Astrocyte of the spinal cord (primary cell): ENCODE measurements at places on chromosomes 7 and 10.

- DNase-seq: peak; percentile 17
Observed at GRCh38 chr7:138979988-138980562, 1.1 kb downstream of the KIAA1549 start.

GRCh38 chr10:53071505-53072125, 299.0 kb upstream of the MBL2 start:
- DNase-seq: no peak

DNA sequence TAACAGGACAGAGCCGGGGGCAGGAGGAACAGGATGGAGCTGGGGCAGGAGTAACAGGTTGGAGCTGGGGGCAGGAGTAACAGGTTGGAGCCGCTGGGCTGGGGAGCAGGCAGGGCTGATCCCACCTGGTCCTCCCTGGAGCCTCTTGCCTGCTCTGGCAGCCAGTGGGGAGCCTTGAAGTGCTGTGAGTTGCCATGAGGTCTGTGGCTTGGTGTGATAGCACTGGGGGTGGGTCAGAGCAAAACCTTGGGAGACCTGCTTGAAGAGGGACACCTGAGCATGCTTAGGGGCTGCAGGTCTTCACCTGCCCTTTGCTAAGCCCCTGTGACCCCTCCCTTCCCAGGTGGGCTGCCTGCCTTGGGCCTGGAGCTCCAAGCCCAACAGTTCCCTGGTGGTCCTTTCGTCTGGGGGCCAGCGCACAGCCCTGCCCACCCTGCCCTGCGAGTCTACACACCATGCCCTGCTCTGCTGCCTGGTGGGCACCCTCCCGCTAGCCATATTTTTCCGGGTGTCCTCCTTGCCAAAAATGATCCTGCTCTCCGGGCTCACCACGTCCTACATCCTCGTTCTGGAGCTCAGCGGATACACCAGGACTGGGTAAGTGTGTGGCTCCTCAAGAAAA, 111.6 kb downstream of the ADCY1 start:
- no peak for DNase-seq

GRCh38 chr7:17078298-17078697, 196.5 kb upstream of the AGR3 start:
- DNase-seq: no peak

GRCh38 chr10:97479939-97480338, 18.3 kb downstream of the MMS19 start:
- DNase-seq: no peak

- no peak for DNase-seq
Observed at GRCh38 chr7:157830331-157830730, 493.5 kb downstream of the DNAJB6 start.

GRCh38 chr10:42981358-42982236, 95.3 kb upstream of the RET start:
- no peak for DNase-seq

DNA sequence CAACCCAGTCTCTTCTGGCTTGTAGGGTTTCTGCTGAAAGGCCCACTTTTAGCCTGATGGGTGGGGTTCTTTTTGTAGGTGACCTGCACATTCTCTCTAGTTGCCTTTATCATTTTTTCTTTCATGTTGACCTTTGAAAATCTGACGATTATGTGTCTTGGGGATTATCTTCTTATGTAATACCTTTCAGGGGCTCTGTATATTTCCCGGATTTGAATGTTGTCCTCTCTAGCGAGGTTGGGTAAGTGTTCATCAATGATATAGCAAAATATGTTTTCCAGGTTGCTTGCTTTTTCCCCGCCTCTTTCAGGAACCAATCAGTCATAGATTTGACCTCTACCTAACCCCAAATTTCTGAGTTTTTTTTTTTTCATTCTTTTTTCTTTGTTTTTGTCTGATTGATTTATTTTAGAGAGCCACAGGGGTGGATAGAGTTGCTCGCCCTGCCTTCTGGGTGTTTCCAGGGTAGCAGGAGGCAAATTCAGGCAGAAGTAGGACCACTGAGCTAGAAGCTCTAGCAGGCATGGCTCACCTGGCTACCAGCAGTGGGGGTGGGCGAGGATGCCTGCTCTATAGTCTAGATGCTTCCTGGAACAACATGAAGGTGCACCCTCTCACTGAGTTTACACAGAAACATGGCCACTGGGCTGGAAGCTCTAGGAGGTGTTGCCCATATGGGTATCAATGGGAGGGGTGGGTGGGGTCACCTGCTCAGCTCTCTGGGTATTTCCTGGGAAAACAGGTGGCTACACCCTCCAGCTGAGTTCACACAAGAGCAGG, 94.9 kb downstream of the CCDC7 start:
- no peak for DNase-seq

- peak; percentile 11 for DNase-seq
Observed at GRCh38 chr10:71396084-71396710, 523 bp upstream of the CDH23 start.

GRCh38 chr10:98106531-98106930, 27.9 kb upstream of the R3HCC1L start:
- DNase-seq: no peak

- no peak for DNase-seq
Observed at GRCh38 chr10:108496106-108496505, 1331.6 kb upstream of the SORCS1 start.

DNA sequence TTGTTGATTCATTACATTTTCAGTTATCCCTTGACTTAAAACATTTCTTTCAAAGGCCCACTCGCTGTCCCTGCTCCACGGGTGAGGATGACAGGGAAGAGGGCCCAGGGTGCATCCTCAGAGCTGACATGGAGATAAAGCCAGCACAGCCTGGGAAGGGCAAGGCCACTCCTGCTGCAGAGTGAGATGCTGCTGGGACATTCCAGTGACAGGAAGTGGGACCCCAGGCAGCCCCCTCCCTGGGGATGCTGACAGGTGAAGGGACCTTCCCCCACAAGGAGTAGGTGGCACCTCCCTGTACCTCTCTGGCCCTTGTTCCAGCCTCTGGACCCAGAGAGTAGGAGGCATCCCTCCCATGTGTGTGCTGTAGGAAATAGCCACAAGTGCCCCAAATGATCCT, 97.8 kb upstream of the DDC start:
- DNase-seq: no peak

DNA sequence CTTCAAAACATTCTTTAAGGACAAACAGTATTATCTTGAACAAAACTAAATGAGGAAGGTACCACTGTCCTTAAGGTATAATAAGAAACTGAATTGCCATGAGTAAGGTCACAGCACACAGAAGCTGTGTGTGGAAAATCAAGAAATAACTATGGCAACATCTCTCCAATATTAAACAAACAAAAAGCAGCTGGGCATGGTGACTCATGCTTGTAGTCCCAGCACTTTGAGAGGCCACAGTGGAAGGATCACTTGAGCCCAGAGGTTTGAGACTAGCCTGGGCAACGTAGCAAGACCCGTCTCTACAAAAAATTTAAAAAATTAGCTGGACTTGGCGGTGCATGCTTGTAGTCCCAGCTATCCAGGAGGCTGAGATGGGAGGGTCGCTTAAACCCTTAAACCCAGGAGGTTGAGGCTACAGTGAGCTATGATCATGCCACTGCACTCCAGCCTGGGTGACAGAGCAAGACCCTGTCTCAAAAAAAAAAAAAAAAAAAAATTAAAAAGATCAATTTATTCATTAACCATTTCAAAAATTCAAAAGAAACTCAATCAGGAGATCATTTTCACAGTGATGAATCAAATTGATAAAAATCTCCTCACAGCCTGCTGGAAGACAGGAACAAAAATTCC, 195.4 kb downstream of the SKIDA1 start:
- peak; percentile 91 for DNase-seq

- DNase-seq: no peak
Observed at GRCh38 chr10:15735763-15736162, 16.0 kb upstream of the ITGA8 start.

DNA sequence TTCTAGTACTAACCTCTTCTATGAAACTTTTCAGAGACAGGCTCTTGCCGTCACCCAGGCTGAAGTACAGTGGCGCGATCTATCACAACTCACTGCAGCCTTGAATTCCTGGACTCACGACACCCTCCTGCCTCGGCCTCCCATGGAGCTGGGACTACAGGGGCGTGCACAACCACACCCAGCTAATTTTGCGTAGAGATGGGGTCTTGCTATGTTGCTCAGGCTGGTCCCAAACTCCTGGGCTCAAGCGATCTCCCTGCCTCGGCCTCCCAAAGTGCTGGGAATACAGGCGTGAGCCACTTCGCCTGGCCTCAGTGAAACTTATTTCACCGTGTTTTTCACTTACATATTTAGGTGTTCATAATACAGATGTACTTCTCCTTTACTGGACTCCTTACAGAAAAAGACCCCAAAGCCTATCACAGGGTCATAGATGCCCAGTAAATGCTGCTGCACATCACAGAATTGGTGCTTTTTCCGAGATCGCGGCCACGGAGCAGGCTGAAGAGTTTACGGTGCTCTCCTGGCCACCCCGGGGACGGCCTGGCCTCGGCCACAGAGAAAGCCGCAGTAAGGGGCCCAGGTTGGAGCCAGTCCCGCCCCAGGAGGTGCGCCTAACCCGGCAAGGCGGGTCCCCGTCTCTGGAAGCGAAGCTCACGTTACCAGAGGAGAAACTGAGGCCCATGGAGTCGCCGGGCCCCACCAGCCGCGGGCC, 595 bp downstream of the TBL2 start:
- DNase-seq: peak; percentile 20

GRCh38 chr7:121385056-121385799, 10.9 kb downstream of the FAM3C start:
- DNase-seq: no peak

GRCh38 chr7:142871260-142872105, 14.1 kb downstream of the TRPV6 start:
- DNase-seq: no peak

DNA sequence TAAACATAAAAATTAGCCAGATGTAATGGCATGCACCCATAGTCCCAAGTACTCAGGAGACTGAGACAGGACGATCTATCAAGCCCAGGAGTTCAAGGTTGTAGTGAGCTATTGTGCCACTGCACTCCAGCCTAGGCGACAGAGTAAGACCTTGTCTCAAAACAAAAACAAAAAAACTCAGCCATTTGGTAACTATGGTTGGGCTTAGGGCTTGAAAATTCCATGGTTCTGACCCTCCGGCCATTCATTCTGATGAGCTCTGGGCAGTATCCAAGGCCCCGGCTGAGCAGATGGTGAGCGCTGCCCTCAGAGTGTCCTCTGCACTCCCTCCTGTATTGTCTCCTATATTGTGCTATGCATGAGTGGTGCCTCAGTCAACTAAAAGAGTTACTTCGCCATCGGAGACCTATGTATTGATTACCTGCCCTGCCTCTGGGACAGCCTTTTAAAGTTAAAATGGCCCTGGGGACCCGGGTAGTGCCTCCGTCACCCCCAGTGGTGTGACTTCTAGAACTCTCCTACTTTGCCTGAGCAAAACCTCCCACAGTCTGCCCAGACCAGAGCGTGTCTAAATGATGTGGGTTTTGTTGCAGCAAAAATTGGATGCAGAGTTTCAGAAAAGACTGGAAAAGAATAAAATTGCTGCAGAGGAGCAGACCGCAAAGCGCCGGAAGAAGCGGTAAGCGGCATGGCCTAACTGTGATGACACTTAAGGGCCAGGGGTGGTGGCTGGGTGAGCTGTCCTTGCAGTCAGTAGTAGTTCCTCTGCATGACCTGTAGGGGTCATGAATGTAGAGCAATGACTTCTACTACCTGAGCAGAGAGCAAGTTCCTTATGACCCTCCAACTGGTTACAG, 8.1 kb downstream of the PRKRIP1 start:
- DNase-seq: peak; percentile 46

DNA sequence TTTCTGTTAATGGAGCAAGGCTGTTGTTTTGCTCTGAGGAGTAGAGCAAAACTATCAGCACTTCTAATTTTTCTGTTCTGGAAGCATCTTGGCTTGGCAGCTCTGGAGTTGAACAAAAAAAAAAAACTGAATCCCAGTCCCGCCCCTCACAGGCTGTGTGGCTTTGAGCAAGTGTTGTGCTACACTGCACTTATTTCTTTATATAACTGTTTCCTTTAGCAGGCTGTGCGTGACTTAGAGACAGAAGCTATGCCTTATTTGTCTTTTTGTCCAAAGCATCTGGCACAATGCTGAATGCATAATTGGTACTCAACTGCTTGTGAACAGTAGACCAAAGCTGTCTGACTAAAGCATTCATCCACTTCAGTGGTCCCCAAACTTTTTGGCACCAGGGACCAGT, 96.1 kb downstream of the AMPH start:
- DNase-seq: no peak

GRCh38 chr7:10913457-10913856, 60.2 kb upstream of the PHF14 start:
- no peak for DNase-seq

GRCh38 chr10:53569455-53569854, 796.9 kb upstream of the MBL2 start:
- DNase-seq: no peak

DNA sequence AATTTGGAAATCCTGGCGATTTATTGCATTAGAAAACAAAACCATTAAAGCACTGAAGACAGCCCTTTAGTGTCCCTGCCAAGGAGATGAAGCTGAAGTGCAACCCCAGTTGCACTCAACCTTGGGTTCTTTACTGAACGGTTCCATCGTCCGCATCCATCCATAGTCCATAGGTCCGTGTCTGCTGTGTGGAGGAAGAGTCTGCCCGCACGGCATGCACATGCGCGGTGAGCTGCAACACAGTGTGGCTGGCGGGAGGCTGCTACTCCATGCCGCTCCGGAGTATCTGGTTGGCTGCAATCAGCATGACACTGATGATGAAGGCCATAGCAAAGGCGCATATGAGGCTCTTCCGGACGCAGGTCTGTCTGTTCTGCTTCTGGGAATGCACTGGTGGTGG, 624.6 kb downstream of the CALN1 start:
- no peak for DNase-seq

DNA sequence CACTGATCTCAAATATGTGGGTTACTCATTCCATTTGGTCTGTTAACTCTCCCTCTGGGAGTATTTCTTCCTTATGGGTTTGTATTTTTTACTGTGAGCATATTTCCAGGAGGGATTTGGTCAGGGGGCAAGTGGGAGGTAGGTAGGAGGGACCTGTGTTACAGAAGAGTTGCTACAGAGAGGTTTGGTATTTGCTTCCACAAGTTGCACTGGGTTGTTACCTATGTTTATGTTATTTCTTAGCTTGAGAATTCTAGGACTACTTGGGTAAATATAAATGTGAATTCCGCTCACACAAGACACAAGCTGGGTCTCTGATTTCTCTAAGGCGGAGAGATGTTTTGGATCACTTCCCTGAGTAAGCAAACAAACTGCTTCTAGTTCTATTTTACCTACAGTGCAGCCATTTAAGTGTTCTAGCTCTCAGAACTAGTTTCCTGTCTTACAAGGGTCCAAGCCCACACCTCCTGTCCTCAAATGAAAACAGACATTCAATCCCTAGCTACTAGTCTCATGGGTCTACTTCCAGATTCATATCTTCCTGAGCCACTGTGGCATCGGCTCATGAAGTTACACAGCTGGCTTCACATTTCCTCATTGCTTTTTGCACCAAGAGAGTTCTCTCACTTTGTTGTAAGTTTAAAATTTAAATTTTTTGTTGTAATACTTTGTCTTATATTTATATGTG, 75.4 kb upstream of the PPP1R3C start:
- no peak for DNase-seq
